ENCODE measurements at places on chromosomes 12 and 14. TPM values are rescaled to one million over a fixed set of nuclear protein-coding genes. Genes with fewer than 3 reads are reported as not detected.
A peak's percentile ranks its signal among the peaks of the same experiment; 100 is the strongest.

Gene NGB
- total RNA-seq, result not detected

Gene RNASE1
- not detected for total RNA-seq

Gene AKAP5
- total RNA-seq, result 2.5 TPM

Gene PFDN5
- total RNA-seq, result 297 TPM

Gene EFS
- 26.4 TPM for total RNA-seq

GRCh38 chr12:115620816-115621215 lies 656.7 kb downstream of the MED13L start:
- no peak for DNase-seq

- DNase-seq, result no peak
Measured at GRCh38 chr12:109610523-109610922, 36.9 kb downstream of the MVK start.

GRCh38 chr14:105476831-105477659 lies 2.4 kb downstream of the CRIP2 start:
- DNase-seq, result no peak

GRCh38 chr14:70289138-70289537 lies 70.3 kb downstream of the COX16 start:
- DNase-seq, result peak; percentile 11

- peak; percentile 54 for DNase-seq
Measured at GRCh38 chr14:101707068-101707842, 54.3 kb upstream of the PPP2R5C start.

- DNase-seq, result no peak
Measured at GRCh38 chr12:89983622-89984021, 275.0 kb upstream of the ATP2B1 start.

DNA sequence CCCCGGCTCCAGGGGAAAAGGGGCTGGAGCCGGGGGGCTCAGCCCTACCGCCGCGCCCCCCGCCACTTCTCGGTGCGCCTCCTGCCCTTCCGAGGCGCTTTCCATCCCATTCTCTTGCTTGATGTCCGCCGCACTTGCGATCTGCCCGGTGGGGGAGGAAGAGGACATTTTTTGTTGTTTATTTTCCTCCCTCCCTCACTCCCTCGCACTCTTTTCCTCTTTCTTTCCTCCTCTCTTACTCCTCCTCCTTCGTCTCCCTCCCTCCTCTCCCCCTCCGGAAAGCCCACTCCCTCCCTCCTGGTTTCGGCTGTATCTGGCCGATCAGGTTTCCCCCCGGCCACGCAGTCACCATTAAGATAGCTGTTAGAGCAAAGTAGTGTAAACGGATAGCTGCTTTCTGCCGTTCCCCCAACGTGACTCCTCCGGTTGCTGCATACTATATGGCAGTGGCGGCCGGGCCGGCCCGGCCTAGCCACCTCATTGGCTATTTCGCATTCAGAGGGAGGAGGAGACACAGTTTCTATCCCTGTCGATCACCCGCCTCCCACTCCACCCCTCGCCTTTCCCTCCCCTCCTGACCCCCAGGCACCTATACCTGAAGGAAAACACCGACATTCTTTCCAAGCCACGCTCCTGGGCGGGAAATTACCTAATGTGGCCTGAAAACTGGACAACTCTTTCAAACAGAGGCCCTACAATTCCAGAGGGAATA lies at the start of gene SIX4:
Gene SIX4, minus strand, starts transcription at position 445 of the 712 bp plus-strand sequence. Its CDS starts 277 bp downstream, at position 168.
- peak; percentile 92 for DNase-seq

GRCh38 chr12:93723568-93723930 lies 46.4 kb downstream of the CRADD start:
- no peak for DNase-seq

- DNase-seq, result no peak
Measured at GRCh38 chr14:68139431-68140075, 320.0 kb downstream of the RAD51B start.
